ENCODE measurements at places on chromosomes 2 and 18. TPM values are rescaled to one million over a fixed set of nuclear protein-coding genes. Genes with fewer than 3 reads are reported as not detected.

Gene PASK
- total RNA-seq, result 3.3 TPM

Gene ITGB6
- not detected for total RNA-seq

Gene FEV
- 7.2 TPM for total RNA-seq

- no peak for DNase-seq
Measured at GRCh38 chr2:21043744-21044532, at the start of gene APOB. TSS of gene APOB (minus strand) at chr2:21044073. CDS start at chr2:21043945, 128 bp downstream.

DNA sequence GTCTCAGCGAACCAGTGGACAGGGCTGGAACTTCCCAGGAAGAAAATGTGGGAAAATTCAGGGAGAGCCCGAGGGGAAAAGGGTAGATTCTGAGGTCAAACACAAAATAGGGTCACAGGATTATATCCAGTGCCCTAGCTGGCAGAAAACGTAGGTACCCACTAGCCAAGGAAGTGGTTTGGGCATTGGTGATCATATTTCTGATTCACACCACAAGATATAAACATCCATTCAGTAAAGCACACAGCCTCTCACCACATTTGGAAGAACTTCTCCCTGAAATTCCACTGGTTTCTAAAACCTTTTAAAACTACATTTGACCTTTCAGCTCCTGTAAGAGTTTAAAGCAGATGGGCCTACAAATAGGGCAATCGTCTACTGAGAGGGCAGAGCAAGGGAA, 186.9 kb downstream of the TTC32 start:
- DNase-seq, result no peak

DNA sequence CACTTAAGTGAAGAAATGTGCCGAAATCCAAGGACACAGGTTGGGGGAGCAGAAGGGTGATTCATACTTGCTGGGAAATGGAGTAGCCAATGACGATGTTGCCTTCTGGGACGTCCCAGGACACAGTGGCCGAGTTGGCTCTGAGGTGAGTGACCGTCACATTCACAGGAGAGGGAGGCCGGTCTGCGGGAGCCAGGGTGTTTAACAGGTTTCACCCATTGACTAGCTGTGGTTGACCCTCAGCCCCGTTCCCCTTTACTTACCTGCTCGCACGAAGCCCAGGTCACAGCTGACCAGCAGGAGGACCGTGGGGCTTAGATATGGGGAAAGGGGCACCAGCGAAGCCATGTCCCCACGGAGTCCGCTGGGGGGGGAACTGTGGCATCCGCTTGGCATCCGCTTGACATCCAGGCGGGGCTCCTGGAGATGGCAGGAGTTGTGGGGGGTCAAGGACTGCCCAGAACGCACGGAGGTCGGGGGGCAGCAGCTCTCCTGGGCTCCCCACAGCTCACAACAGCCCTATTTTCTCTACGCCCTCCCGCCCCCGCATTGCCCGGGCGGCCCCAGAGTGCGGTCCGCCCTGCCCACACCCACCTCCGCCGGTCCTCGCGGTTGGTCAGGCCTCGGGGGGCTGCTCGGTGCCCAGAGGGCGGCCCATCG, 586 bp downstream of the FNDC4 start:
- peak; percentile 93 for DNase-seq

DNA sequence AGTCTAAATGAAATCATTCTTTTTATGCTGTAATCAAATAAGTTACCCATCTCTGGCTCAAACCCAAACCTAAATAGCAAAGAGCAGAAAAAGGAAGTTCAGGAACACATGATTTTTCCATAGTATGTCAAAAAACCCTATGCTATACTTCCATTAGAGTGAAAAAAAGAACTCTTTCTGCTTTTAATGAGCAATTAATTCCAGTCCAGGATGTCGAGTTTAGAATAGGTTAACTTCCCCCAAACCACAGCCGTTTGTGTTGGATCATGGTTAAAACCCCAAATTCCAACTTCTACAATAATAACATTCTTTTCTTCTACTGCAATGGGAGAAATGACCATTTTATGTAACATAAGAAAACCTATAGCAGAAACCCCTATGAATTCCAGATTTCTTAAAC, 171.1 kb upstream of the NRP2 start:
- DNase-seq, result no peak

DNA sequence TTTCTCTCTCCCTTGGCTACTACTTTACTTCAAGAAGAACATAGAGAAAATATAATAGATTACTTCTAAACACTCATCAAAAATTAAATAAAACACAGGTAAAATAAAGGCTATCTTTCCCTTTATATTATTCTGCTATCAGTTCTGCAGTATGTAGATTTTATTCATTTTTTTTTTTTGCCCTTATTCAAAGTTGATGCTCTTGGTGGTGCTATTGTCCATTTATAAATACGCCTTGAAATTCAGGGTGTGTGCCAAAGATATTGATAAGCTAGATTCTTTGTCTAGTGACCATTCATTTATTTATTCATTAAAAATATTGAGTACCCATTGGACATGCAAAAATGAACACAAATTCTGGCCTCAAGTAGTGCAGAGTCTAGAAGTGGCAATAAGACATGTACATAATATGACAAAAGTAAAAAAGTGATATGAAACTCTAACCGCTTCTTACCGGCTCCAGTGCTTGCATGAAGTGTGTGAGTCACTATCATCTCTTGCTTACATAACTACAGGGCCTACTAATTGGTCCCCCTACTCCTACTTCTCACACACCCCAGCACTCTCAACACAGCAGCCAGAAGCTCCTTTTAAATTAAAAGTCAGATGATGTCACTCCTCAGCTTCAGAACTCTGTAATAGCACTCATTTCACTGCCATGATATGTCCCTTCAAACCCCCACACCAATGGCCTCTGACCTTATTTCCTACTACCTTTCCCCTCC, 208.3 kb upstream of the FANCL start:
- DNase-seq, result no peak

- DNase-seq, result no peak
Measured at GRCh38 chr2:54067851-54068375, 47.5 kb upstream of the ACYP2 start.

GRCh38 chr2:109636317-109636716, 22.2 kb downstream of the SOWAHC start:
- no peak for DNase-seq

- no peak for DNase-seq
Measured at GRCh38 chr2:160474891-160475787, 18.5 kb downstream of the RBMS1 start.

- no peak for DNase-seq
Measured at GRCh38 chr18:79459946-79460480, 64.3 kb downstream of the NFATC1 start.

DNA sequence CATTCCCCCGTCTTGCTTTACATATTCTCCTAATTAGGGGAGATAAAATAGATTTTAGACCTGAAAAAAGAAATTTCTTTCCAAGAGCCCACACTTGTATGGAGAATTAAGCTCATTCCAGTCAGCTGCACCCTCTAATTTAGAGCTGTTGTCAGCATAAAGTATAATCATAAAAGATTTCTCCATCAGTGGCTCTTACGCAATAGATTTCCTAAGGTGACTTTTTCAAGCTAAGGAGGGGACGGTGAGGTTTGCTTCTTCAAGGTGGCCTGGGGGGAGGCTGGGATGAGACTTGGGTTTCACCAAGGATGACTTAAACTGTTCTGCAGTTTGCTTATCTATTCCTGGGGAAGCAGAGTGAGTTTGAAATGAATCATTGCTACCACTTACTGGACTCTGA, 426.2 kb downstream of the NBAS start:
- no peak for DNase-seq

DNA sequence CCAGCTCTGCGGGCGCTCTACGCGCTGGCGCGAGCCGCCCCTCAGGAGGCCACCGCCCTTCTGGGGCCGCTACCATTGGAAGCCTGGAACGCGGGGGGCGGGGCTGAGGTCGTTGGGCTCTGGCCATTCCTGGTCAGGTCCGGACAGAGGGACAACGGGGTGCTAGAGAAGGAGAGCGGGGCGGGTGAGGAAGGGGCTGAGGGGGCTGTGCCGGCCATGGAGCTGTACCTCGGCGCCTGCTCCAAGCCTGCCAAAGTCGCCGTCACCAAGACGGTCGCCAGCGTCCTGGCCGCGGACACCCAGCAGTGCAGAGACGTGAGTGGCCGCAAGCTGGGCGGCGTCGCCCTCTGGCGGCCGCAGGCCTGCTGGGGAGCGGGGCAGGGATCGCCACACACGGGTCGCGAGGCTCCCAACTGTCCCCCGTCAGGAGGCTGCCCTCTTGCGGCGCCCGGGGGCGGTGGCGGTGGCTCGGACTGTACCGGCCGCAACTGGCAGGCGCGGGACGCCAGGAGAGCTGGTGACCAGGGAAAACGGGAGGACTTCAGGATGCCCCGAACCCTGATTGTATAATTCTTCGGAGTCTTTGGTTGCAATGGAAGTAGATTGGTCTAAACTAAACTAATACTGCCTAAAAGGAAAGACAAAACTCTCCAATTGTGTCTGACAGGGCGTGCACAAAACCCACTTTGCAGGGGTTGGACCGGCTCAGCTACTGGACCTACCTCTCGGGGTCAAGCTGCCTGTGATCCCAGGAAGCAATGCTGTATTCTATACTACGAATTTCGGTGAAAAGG, at the start of gene FSIP2:
Gene FSIP2, plus strand, starts transcription at position 126 of the 794 bp plus-strand sequence. Its CDS starts 91 bp downstream, at position 217.
- peak; percentile 88 for DNase-seq

All from adrenal gland (tissue), 19 donors.